Activated naive CD8-positive, alpha-beta T cell treated with anti-CD3 and anti-CD28 coated beads for 36 hours (primary cell): ENCODE measurements at places on chromosomes 2 and 18.
A peak's percentile ranks its signal among the peaks of the same experiment; 100 is the strongest.

- no peak overlapping the region for H3K27ac ChIP-seq
- H3K36me3 ChIP-seq, result peaks cover 4% of the 10 kb centered on the region
- DNase-seq, result no peak
- no peak overlapping the region for H3K4me3 ChIP-seq
- no peaks in the 10 kb centered on the region for H3K27me3 ChIP-seq
These were observed 30.7 kb downstream of the PTRHD1 start for GRCh38 chr2:24762518-24762917.

- no peaks in the 10 kb centered on the region for H3K36me3 ChIP-seq
- H3K27ac ChIP-seq, result no peak overlapping the region
- H3K4me1 ChIP-seq, result no peaks in the 10 kb centered on the region
- DNase-seq, result no peak
These were observed 68.0 kb downstream of the DAW1 start for GRCh38 chr2:227939271-227940027.

DNA sequence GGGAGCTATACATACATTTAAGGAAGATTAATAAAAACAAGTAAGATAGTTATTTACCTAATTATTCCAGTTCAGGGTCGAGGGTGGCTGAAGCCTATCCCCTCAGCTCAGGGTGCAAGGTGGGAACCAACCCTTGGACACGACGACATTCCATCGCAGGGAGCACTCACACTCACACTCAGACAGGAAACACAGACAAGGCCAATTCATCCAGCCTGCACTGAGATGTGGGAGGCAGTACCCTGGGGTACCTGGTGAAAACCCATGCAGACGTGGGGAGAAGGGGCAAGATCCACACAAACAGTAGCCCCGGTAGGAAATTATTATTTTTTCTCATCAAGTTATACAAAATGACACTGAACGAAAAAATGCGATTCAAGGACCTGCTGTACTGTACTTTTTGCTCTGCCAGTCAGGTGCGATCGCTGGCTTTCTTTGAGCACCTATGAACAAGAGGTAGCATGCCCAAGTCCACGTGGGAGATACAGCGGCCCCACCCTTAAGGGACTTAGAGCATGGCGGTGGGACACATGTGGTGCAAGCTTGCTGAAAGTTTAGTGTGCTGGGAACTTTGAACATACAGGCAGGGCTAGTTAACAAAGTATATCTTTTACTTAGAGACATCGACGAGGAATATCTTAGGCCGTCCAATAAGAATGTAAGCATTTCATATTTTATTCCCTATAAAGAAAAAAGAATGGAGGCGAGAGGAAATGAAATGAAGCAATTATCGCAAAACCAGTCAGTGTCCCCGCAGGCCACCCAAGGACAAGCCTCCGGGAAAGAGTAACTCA, 624 bp downstream of the METTL8 start:
- H3K4me1 ChIP-seq, result peaks cover 40% of the 10 kb centered on the region
- peak overlapping the region; percentile 88 for H3K4me3 ChIP-seq
- no peaks in the 10 kb centered on the region for H3K27me3 ChIP-seq
- H3K36me3 ChIP-seq, result peaks cover 75% of the 10 kb centered on the region
- H3K27ac ChIP-seq, result peak overlapping the region; percentile 97
- DNase-seq, result peak; percentile 56

- H3K27me3 ChIP-seq, result no peaks in the 10 kb centered on the region
- peak; percentile 79 for DNase-seq
- peaks cover 15% of the 10 kb centered on the region for H3K4me1 ChIP-seq
- peak within 1 kb of the TSS; percentile 83 for H3K4me3 ChIP-seq
- H3K36me3 ChIP-seq, result no peaks in the 10 kb centered on the region
These were observed at the start of the genes FAM228B and PFN4 for GRCh38 chr2:24123195-24123921. TSS of gene FAM228B (plus strand) at chr2:24123469. CDS start at chr2:24124362, 893 bp downstream. TSS of gene PFN4 (minus strand) at chr2:24123334. CDS start at chr2:24122535, 799 bp downstream.

GRCh38 chr2:37895140-37895539, 29.9 kb upstream of the RMDN2 start:
- H3K27ac ChIP-seq, result no peak overlapping the region
- DNase-seq, result no peak
- H3K36me3 ChIP-seq, result no peaks in the 10 kb centered on the region
- peaks cover 33% of the 10 kb centered on the region for H3K4me1 ChIP-seq

DNA sequence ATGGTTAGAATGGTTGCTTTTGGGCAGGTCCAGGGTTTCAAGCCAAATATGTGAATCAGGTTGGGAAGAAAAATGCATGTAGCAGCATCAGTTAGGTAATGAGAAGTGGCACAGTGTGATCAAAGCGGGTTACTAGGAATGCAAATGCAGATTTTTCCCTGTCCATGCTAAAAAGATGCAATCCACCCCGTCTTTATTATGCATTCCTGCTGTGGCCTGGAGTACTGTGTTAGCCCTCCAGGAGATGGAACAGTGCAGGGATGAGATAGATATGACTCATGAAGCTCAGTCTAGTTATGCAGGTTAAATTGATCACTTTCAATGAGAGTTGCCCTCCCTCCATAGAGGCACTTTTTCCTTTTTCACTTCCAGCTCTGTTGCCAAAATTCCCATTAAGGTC, 283.8 kb downstream of the CTNNA2 start:
- no peak overlapping the region for H3K4me3 ChIP-seq
- no peaks in the 10 kb centered on the region for H3K36me3 ChIP-seq
- DNase-seq, result no peak

GRCh38 chr2:237511433-237511832, 24.4 kb downstream of the MLPH start:
- H3K36me3 ChIP-seq, result no peaks in the 10 kb centered on the region
- H3K27ac ChIP-seq, result no peak overlapping the region
- no peak overlapping the region for H3K4me3 ChIP-seq

DNA sequence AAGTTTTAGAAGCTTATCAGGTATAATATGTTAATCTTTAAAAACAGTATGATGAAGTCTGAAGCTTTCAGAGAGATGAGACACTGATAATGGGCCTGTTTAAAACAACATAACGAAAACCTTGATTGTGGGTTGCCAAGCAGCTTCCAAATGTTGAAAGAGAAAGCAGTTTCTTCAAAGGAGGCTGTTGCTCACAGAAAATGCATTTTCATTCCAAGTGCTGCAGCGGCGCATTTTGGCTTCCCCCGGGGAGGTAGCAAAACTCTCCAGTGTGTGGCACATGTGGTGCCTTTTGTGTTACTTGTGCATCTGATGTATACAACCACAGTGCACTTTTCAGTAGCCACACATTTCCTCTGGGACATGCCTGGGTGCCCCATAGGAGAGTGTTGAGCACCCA, 66.1 kb downstream of the TMEFF2 start:
- no peaks in the 10 kb centered on the region for H3K27me3 ChIP-seq
- H3K4me3 ChIP-seq, result no peak overlapping the region
- DNase-seq, result no peak
- H3K27ac ChIP-seq, result no peak overlapping the region
- no peaks in the 10 kb centered on the region for H3K4me1 ChIP-seq
- H3K36me3 ChIP-seq, result no peaks in the 10 kb centered on the region

GRCh38 chr2:239897596-239898235, 127.4 kb downstream of the NDUFA10 start:
- H3K36me3 ChIP-seq, result no peaks in the 10 kb centered on the region
- no peak overlapping the region for H3K27ac ChIP-seq
- DNase-seq, result no peak
- peaks cover 8% of the 10 kb centered on the region for H3K27me3 ChIP-seq
- H3K4me3 ChIP-seq, result no peak overlapping the region

DNA sequence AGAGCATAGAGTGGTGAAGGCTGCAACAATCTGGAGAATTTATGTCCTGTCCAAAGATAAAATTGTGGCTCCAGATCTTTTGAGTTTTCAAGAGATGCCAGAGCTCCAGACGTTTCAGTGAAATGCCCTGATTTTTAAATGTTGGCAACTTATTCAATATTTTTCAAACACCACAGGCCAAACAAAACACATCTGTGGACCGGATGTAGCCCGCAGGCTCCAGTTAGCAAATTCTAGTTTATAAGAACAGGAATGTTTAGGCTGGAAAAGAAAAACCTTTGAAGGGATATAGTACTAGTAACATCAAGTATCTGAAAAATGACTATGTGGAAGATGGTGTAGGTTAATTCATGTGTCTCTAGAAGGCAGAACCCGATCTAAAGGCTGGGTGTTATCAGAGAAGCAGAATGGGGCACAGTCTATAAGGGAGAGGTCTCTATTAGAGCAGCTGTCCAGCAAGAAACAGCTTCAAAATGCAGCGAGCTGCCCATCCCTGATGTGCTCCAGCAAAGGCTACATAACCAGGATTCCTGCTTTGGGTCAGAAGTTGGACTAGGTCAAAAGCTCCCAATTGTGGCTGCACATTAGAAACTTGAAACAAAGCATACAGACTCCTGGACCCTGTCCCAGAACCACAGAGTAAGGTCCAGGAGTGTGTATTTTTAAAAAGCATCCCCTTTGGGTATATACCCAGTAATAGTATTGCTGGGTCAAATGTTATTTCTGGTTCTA, 105.9 kb downstream of the ANKRD44 start:
- H3K27ac ChIP-seq, result peak overlapping the region; percentile 99
- H3K4me1 ChIP-seq, result peaks cover 87% of the 10 kb centered on the region

GRCh38 chr18:13363359-13363758, 144.8 kb downstream of the LDLRAD4 start:
- H3K27ac ChIP-seq, result no peak overlapping the region
- no peak overlapping the region for H3K4me3 ChIP-seq
- H3K27me3 ChIP-seq, result no peaks in the 10 kb centered on the region
- H3K4me1 ChIP-seq, result peaks cover 9% of the 10 kb centered on the region
- H3K36me3 ChIP-seq, result no peaks in the 10 kb centered on the region

- H3K4me1 ChIP-seq, result no peaks in the 10 kb centered on the region
- DNase-seq, result no peak
- H3K27ac ChIP-seq, result no peak overlapping the region
These were observed 40.6 kb upstream of the GCFC2 start for GRCh38 chr2:75751360-75751759.

- H3K4me1 ChIP-seq, result peaks cover 66% of the 10 kb centered on the region
- H3K36me3 ChIP-seq, result peaks cover 14% of the 10 kb centered on the region
- DNase-seq, result no peak
- peak overlapping the region; percentile 69 for H3K27ac ChIP-seq
These were observed 61.6 kb downstream of the ICOS start for GRCh38 chr2:203997980-203998809.

DNA sequence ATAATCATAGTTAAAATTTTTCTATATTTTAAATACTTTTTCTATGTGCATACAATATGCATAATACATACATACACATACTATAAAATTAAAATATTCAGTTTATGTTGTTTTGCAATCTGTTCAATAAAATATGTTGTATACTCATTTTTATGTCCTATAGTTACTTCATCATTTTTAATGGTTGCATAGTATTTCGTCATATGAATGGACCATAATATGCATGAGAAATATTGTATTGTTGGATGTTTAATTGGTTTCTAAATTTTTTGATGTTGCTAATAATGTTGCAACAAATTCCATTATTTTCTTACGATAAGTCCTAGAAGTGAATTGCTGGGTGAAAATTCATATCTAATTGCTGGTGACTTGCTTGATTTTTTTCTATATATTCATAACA, 211.5 kb upstream of the GCFC2 start:
- DNase-seq, result no peak
- no peak overlapping the region for H3K4me3 ChIP-seq
- no peak overlapping the region for H3K27ac ChIP-seq
- H3K4me1 ChIP-seq, result no peaks in the 10 kb centered on the region
- no peaks in the 10 kb centered on the region for H3K36me3 ChIP-seq

DNA sequence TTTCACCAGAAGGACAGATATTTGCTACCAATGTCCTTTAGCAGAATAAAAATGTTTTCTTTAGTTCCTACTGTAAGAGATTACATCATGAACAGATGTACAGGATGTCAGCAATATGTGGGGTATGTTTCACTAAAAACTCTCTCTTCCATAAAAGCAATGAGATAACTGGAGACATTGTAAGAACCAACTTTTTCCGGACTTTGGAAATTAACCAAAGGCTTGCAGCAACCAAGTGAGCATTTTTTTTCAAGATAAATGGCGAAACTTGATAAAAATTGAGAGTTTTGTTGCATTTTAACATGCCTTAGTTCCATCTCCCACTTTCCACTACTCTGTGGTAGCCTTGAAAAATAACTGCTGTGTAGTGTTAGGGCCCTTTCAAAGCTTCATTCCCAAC, 429.8 kb upstream of the CDH2 start:
- H3K4me1 ChIP-seq, result no peaks in the 10 kb centered on the region
- no peak overlapping the region for H3K4me3 ChIP-seq
- no peak for DNase-seq
- H3K27me3 ChIP-seq, result no peaks in the 10 kb centered on the region
- no peak overlapping the region for H3K27ac ChIP-seq

- no peaks in the 10 kb centered on the region for H3K4me1 ChIP-seq
- peaks cover 25% of the 10 kb centered on the region for H3K27me3 ChIP-seq
- no peak overlapping the region for H3K4me3 ChIP-seq
- H3K27ac ChIP-seq, result no peak overlapping the region
- no peaks in the 10 kb centered on the region for H3K36me3 ChIP-seq
- DNase-seq, result no peak
These were observed 12.6 kb downstream of the EVA1A start for GRCh38 chr2:75548036-75548573.

- H3K27ac ChIP-seq, result no peak overlapping the region
- no peaks in the 10 kb centered on the region for H3K36me3 ChIP-seq
- no peaks in the 10 kb centered on the region for H3K27me3 ChIP-seq
- H3K4me3 ChIP-seq, result no peak overlapping the region
These were observed 136.7 kb downstream of the ANTXR1 start for GRCh38 chr2:69149631-69150215.

- peaks cover 28% of the 10 kb centered on the region for H3K4me1 ChIP-seq
- H3K27ac ChIP-seq, result no peak overlapping the region
- DNase-seq, result no peak
- peaks cover 4% of the 10 kb centered on the region for H3K27me3 ChIP-seq
- no peaks in the 10 kb centered on the region for H3K36me3 ChIP-seq
These were observed 97.3 kb downstream of the SPATS2L start for GRCh38 chr2:200403814-200404213.

- no peak overlapping the region for H3K4me3 ChIP-seq
- peaks cover 35% of the 10 kb centered on the region for H3K27me3 ChIP-seq
- peaks cover 2% of the 10 kb centered on the region for H3K36me3 ChIP-seq
- H3K4me1 ChIP-seq, result peaks cover 14% of the 10 kb centered on the region
These were observed 2.7 kb downstream of the ZEB2 start for GRCh38 chr2:144516981-144517865.

DNA sequence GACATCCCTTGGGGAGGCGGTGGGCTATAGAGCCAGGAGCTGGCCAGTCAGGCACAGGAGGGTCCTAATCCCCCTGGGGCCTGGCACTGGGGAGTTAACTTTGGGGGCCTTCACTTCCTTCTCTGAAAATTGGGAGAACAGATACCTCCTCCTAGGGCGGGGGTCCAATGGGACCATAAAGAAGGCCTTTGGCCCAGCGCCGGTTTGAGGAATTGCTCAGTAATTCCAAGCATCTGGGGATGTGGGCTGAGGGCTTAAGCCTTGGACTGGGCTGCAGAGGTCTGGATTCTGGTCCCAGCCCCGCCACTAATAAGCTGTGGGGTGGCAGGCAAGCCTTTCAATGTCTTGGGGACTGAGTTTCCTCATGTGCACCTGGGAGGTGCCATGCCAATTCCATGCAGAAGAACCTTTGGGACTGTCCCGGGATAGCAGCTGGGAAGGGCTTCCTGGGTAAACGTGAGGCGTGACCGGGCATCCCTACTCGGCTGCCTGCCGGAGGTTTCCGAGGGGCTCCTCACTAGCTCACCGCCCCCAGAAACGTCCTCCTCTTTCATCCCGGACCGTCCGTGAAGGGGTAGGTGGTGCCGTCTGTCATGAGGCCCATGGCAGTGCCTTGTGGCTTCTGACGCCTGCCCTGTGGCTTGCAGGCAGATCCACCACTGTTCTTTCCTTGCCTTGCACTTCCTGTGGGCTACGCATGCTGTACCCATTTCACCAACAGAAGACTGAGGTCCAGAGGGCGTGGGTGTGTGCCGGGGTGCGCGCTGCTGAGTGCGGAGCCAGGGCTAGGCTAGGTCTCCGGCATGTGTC, 67.4 kb upstream of the HPCAL1 start:
- no peaks in the 10 kb centered on the region for H3K4me1 ChIP-seq
- H3K27me3 ChIP-seq, result no peaks in the 10 kb centered on the region
- H3K36me3 ChIP-seq, result no peaks in the 10 kb centered on the region
